ENCODE measurements at places on chromosomes 11 and 22. TPM values are rescaled to one million over a fixed set of nuclear protein-coding genes. Genes with fewer than 3 reads are reported as not detected.

GRCh38 chr22:43013355-43014315 lies 1.3 kb downstream of the PACSIN2 start:
- H3K4me3 ChIP-seq, result peak overlapping the region; percentile 84
- H3K4me1 ChIP-seq, result no peaks in the 10 kb centered on the region
- DNase-seq, result no peak
- H3K36me3 ChIP-seq, result no peaks in the 10 kb centered on the region
- H3K27ac ChIP-seq, result peak overlapping the region; percentile 78

DNA sequence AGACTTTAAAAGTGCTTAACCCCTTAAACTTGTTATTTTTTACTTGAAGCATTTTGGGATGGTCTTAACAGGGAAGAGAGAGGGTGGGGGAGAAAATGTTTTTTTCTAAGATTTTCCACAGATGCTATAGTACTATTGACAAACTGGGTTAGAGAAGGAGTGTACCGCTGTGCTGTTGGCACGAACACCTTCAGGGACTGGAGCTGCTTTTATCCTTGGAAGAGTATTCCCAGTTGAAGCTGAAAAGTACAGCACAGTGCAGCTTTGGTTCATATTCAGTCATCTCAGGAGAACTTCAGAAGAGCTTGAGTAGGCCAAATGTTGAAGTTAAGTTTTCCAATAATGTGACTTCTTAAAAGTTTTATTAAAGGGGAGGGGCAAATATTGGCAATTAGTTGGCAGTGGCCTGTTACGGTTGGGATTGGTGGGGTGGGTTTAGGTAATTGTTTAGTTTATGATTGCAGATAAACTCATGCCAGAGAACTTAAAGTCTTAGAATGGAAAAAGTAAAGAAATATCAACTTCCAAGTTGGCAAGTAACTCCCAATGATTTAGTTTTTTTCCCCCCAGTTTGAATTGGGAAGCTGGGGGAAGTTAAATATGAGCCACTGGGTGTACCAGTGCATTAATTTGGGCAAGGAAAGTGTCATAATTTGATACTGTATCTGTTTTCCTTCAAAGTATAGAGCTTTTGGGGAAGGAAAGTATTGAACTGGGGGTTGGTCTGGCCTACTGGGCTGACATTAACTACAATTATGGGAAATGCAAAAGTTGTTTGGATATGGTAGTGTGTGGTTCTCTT lies 2.8 kb downstream of the MALAT1 start:
- peak overlapping the region; percentile 100 for H3K27ac ChIP-seq
- H3K4me1 ChIP-seq, result peaks cover 32% of the 10 kb centered on the region

GRCh38 chr11:110832539-110832938 lies 120.3 kb upstream of the ARHGAP20 start:
- H3K4me1 ChIP-seq, result no peaks in the 10 kb centered on the region
- DNase-seq, result no peak
- H3K36me3 ChIP-seq, result no peaks in the 10 kb centered on the region

Gene CDPF1
- 11.9 TPM for total RNA-seq

DNA sequence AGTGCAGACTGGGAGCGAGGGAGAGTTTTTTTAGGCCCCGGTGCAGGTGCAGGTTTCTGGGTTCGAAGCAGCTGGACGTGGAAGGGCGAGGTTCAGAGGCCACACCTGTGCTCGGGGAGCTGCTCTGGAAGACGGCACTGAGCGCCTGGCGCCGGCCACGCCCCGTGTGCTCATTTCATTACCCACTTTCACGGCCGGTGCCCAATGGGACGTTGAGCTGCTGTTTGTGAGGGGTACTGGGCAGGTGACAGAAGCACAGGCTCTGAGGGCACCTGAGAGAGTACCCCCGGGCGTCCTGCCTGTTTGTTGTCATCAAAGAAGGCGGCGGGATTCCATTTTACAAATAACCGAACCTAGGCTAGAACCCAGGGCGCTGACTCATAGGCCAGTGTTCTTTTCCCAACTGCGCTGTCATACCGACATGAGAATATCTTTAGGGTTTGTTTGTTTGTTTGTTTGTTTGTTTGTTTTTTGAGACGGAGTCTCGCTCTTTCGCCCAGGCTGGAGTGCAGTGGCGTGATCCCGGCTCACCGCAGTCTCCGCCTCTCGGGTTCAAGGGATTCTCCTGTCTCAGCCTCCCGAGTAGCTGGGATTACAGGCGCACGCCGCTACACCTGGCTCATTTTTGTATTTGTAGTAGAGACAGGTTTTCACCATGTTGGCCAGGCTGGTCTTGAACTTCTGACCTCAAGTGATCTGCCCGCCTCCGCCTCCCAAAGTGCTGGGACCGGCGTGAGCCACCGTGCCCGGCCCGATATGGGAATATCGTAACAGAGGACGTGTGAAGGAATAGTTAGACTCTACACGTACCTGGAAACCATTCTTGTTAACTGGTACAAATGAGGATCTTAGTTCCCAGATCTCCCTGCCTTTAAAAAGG lies 16.6 kb upstream of the SPTBN2 start:
- H3K27me3 ChIP-seq, result no peaks in the 10 kb centered on the region
- peak overlapping the region; percentile 95 for H3K4me3 ChIP-seq
- DNase-seq, result peak; percentile 58
- H3K27ac ChIP-seq, result peak overlapping the region; percentile 79
- H3K4me1 ChIP-seq, result peaks cover 17% of the 10 kb centered on the region

DNA sequence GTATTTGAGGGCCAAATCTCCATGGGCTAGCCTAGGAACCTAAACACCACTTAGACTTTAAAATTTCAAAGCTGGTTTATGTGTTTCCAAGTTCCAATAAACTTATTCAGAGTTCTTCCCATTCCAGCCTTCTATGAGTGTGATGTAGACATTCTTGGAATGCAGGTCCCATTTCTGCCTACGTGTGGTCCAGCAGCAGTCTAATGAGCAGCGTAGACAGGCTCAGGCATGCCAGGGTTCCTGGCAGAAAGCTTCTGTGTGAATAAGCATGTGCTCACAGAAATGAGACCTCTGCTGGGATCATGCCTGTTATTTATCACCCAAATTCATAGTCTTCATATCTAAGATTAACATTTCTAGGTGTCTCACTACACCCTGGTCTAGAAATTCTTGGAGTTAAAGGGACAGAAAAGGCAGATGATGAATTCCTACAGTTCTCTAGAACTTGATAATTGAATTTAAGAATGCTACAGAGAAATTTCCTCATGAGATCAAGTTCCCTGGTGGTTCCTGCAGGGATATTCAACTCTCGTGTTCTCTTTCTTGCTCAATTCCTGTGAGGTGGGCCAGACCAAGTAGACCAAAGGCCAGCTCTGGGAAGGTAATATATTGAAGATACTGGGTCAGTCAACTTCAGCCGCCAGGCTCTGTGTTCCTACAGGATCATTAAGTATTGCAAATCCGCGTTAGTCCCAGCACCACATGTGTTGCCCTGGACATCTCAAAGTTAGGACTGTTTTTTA lies 17.6 kb downstream of the RNF185 start:
- no peaks in the 10 kb centered on the region for H3K4me1 ChIP-seq
- H3K36me3 ChIP-seq, result peaks cover 22% of the 10 kb centered on the region
- no peak overlapping the region for H3K27ac ChIP-seq
- DNase-seq, result no peak
- H3K4me3 ChIP-seq, result no peak overlapping the region

GRCh38 chr22:43693249-43693648 lies 118.9 kb downstream of the EFCAB6 start:
- H3K4me3 ChIP-seq, result no peak overlapping the region
- no peak overlapping the region for H3K27ac ChIP-seq
- no peaks in the 10 kb centered on the region for H3K36me3 ChIP-seq
- no peak for DNase-seq
- no peaks in the 10 kb centered on the region for H3K27me3 ChIP-seq
- H3K4me1 ChIP-seq, result no peaks in the 10 kb centered on the region

- no peaks in the 10 kb centered on the region for H3K36me3 ChIP-seq
- H3K4me1 ChIP-seq, result no peaks in the 10 kb centered on the region
- H3K27me3 ChIP-seq, result no peaks in the 10 kb centered on the region
- no peak overlapping the region for H3K4me3 ChIP-seq
Observed at GRCh38 chr11:12602421-12602820, 71.8 kb upstream of the TEAD1 start.

GRCh38 chr11:70095541-70096252 lies 17.6 kb downstream of the ANO1 start:
- H3K4me1 ChIP-seq, result no peaks in the 10 kb centered on the region
- no peak for DNase-seq
- no peak overlapping the region for H3K27ac ChIP-seq
- H3K4me3 ChIP-seq, result no peak overlapping the region
- H3K27me3 ChIP-seq, result no peaks in the 10 kb centered on the region
- no peaks in the 10 kb centered on the region for H3K36me3 ChIP-seq

GRCh38 chr11:34075178-34075820 lies 23.8 kb downstream of the CAPRIN1 start:
- H3K27ac ChIP-seq, result no peak overlapping the region
- H3K4me3 ChIP-seq, result no peak overlapping the region
- no peaks in the 10 kb centered on the region for H3K27me3 ChIP-seq
- DNase-seq, result no peak
- peaks cover 26% of the 10 kb centered on the region for H3K4me1 ChIP-seq
- peaks cover 83% of the 10 kb centered on the region for H3K36me3 ChIP-seq

DNA sequence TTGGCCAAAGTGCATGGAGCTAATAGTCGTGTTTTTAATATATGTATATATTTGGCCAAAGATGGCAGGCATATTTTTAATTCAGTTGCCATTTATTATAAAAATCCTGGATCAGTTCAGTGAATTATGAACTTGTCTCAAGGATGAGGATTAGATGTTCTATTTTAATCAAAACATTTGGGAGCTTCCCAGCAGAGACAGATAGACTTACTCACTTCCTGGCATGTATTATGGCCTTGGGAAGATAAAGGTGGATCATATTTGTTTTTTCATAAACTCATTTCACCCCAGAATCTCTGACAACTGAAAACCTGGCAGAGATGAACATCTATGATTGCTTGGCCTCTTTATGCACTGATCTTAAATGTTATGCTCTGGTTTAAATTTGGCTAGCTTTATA lies 148.8 kb downstream of the NCAM1 start:
- H3K4me3 ChIP-seq, result no peak overlapping the region
- no peaks in the 10 kb centered on the region for H3K27me3 ChIP-seq
- H3K36me3 ChIP-seq, result no peaks in the 10 kb centered on the region
- no peak overlapping the region for H3K27ac ChIP-seq
- DNase-seq, result no peak
- no peaks in the 10 kb centered on the region for H3K4me1 ChIP-seq

Gene TEX54
- total RNA-seq, result not detected

DNA sequence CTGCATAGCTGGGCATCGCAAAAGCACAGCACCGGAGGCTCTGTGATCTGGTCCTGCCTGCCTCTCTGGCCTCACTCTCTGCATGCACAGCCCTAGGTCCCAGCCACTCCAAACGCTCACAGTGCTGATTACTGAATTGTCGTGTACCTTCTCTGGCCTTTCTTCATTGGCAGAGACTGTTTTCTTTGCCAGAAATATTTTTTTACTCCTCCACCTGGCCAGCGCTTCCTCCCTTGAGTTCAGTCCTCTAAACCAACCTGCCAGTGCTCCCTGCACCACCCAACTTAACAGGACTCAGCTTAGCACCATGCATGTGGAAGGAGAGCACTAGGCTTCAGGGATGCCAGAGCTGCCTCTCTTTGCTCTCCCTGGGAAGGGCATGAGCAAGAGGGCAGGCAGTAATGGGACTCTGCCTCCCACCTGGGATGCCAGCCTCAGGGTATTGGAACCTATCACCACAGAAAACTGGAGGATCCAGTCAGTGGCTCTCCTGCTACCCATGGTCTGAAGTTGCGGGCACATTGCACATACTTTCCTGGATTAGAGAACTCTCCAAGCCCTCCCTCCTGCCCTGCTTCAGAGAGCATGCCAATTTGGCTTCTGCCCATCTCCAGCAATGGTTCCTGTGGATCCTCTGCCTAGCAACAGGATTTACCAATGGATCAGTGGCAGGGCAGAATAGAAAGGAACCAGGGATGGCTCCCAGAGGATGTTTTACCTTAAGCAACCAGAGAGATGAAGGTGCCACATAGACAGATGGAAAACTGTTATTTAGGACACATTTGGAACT lies 37.0 kb upstream of the GNAZ start:
- H3K27ac ChIP-seq, result no peak overlapping the region
- no peaks in the 10 kb centered on the region for H3K36me3 ChIP-seq
- H3K4me3 ChIP-seq, result no peak overlapping the region
- H3K27me3 ChIP-seq, result no peaks in the 10 kb centered on the region

- peak overlapping the region; percentile 33 for H3K27ac ChIP-seq
- no peak for DNase-seq
- no peak overlapping the region for H3K4me3 ChIP-seq
- no peaks in the 10 kb centered on the region for H3K36me3 ChIP-seq
- H3K27me3 ChIP-seq, result no peaks in the 10 kb centered on the region
Observed at GRCh38 chr11:110362971-110363509, 66.6 kb upstream of the RDX start.

- no peak for DNase-seq
- no peaks in the 10 kb centered on the region for H3K36me3 ChIP-seq
- H3K27me3 ChIP-seq, result no peaks in the 10 kb centered on the region
Observed at GRCh38 chr22:23086787-23087186, 16.5 kb downstream of the GNAZ start.

- no peak overlapping the region for H3K27ac ChIP-seq
- no peak for DNase-seq
- no peaks in the 10 kb centered on the region for H3K36me3 ChIP-seq
- H3K4me3 ChIP-seq, result no peak overlapping the region
Observed at GRCh38 chr11:109864834-109865547, 228.2 kb upstream of the ZC3H12C start.

Gene HEPN1
- total RNA-seq, result not detected

Gene CELSR1
- total RNA-seq, result 9.6 TPM

Gene TLCD5
- 18.7 TPM for total RNA-seq

DNA sequence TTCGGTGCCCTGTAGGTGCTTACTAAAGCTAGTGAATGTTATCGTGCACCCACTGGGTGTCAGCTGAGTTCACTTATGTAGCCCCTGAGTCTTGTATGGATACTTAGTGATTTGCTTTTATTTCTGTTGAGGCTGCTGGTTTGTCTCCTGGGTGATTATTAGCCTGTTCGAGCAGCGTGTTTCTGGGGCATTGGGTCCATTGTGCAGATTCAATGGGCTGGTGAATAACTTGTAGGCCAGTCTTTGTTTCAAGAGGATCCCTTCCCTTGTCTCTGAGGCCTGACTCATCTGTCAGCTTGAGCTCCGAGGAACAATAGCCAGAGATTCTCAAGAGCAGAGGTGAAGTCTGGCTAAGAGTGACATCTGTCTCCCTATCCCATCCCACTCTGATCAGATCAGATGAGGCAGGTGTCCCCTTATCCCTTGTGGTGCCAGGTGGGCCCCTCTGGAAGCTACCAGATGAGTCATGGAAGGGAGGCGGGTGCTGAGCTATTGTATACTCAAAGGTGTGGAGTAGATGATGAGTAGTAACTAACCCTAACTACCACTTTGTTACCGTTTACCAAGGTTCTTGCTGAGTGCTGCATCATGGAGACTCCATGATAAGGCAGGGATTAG lies 3.7 kb downstream of the MIAT start:
- H3K27ac ChIP-seq, result no peak overlapping the region
- no peaks in the 10 kb centered on the region for H3K36me3 ChIP-seq
- DNase-seq, result no peak
- H3K4me3 ChIP-seq, result no peak overlapping the region
- H3K27me3 ChIP-seq, result peaks cover 15% of the 10 kb centered on the region
